Tongue (tissue), 3 donors: ENCODE measurements at places on chromosomes 6 and 20. TPM values are rescaled to one million over a fixed set of nuclear protein-coding genes. Genes with fewer than 3 reads are reported as not detected.

MYO6 gene
- 17.0 TPM for total RNA-seq

WFDC10B gene
- not detected for total RNA-seq

BPIFB2 gene
- total RNA-seq: 54.9 TPM

GSTA1 gene
- total RNA-seq: 1.6 TPM

XKR7 gene
- total RNA-seq: under 0.01 TPM

LTB gene
- 1.7 TPM for total RNA-seq

SNHG17 gene
- total RNA-seq: 17.2 TPM

C20orf204 gene
- 0.82 TPM for total RNA-seq

ZBP1 gene
- total RNA-seq: 0.10 TPM

TNXB gene
- total RNA-seq: 214 TPM

GSTA3 gene
- total RNA-seq: not detected

TSBP1 gene
- total RNA-seq: not detected

TPX2 gene
- total RNA-seq: 19.6 TPM

AKIRIN2 gene
- 26.4 TPM for total RNA-seq

SOX4 gene
- 43.0 TPM for total RNA-seq

NKAIN2 gene
- 1.7 TPM for total RNA-seq

SLC22A7 gene
- not detected for total RNA-seq

DEFB132 gene
- not detected for total RNA-seq

ZC2HC1B gene
- total RNA-seq: not detected

KCNK17 gene
- 0.62 TPM for total RNA-seq

MYMX gene
- total RNA-seq: 9.1 TPM

HLA-DRA gene
- 43.7 TPM for total RNA-seq

FRK gene
- 2.7 TPM for total RNA-seq

GABRR1 gene
- total RNA-seq: 0.41 TPM

TUBB2A gene
- total RNA-seq: 106 TPM

BPIFB1 gene
- total RNA-seq: 158 TPM

PRKN gene
- 7.0 TPM for total RNA-seq

ADGB gene
- total RNA-seq: 0.10 TPM

PAX1 gene
- total RNA-seq: 4.1 TPM

PTP4A1 gene
- 41.2 TPM for total RNA-seq

LY6G6F gene
- total RNA-seq: 0.82 TPM

ETV7 gene
- 0.21 TPM for total RNA-seq

CDH26 gene
- total RNA-seq: 3.4 TPM

AIF1 gene
- 10.9 TPM for total RNA-seq

ADRM1 gene
- total RNA-seq: 57.2 TPM

RAET1G gene
- total RNA-seq: 1.1 TPM

PBOV1 gene
- not detected for total RNA-seq

RUNX2 gene
- 1.7 TPM for total RNA-seq

HLA-G gene
- total RNA-seq: not detected

MATN4 gene
- 1.1 TPM for total RNA-seq

SSTR4 gene
- not detected for total RNA-seq

GGTLC1 gene
- not detected for total RNA-seq

FLOT1 gene
- 79.3 TPM for total RNA-seq

DDX39B gene
- total RNA-seq: 319 TPM

RNF5 gene
- total RNA-seq: 63.5 TPM

HLA-C gene
- total RNA-seq: 27.6 TPM

PGC gene
- not detected for total RNA-seq

CLIC5 gene
- 18.1 TPM for total RNA-seq

PRPH2 gene
- 4.2 TPM for total RNA-seq

NRSN1 gene
- 0.51 TPM for total RNA-seq

KIF6 gene
- 2.4 TPM for total RNA-seq

NRM gene
- 5.2 TPM for total RNA-seq

PRRT1 gene
- 1.2 TPM for total RNA-seq

CRISP2 gene
- total RNA-seq: not detected

TGM3 gene
- total RNA-seq: 14.5 TPM

BHLHE23 gene
- total RNA-seq: not detected

TREML4 gene
- total RNA-seq: not detected

GABBR1 gene
- total RNA-seq: 33.0 TPM
